DND-41 (cell line): ENCODE measurements at places on chromosomes 6 and 20.

DNA sequence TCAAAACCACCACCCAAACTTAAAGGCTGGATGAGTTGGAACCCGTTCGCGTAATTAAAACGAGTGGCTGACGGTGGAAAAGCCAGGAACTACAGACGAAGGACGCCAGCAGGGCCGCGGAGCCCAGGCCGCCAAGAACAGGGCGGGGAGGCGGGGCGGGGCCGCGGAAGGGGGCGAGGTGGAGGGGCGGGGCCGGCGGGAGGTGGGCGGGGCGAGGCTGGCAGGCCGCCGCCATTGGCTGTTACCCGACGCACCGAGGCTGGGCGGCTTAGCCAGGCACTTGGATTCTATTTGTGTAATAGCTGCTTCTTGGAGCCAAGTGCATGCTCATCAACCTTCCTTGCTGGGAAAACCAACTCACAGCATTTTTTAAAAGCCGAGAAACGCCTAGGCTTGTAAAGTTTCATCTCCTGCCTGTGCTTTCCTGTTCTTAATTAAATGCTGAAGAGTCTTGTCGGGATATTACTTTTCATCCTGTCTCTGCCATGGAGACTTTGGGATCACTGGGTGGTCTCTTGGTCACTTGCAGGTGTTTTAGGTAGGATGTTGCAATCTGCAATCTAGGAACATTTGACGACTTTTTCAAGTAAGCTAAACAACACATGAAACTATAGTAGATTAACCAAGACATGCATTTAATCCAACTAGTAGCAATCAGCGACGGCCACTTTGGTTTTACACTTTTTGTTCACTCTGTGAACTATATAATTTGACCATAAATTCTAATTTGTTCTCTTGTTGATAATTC lies 245.0 kb downstream of the ARID1B start:
- peak; percentile 86 for DNase-seq

DNA sequence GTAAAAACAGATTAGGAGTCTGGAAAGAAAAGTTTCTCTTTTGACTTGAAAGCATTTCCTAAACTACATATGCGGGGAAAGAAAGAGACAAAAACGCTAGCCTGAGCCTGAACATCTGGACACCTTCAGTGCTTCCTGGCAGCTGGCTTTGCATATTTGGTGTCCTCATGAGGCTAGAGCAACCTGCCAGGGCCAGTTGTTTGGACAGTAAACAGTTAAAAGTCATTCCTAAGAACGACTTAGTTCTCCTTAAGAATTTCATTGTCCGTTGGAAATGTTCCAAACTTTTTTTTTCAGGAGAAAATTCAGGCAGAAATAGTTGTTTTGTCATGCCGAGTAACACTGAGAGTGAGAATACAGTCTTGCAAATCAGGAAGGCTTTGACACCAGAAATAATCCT lies 199.8 kb downstream of the SMOC2 start:
- DNase-seq = no peak

- DNase-seq = no peak
Observed at GRCh38 chr20:34293589-34293988, 9.6 kb downstream of the AHCY start.

- DNase-seq = no peak
Observed at GRCh38 chr6:150346346-150346745, 22.5 kb upstream of the IYD start.

GRCh38 chr20:17762873-17763557 lies 63.2 kb downstream of the BANF2 start:
- no peak for DNase-seq

DNA sequence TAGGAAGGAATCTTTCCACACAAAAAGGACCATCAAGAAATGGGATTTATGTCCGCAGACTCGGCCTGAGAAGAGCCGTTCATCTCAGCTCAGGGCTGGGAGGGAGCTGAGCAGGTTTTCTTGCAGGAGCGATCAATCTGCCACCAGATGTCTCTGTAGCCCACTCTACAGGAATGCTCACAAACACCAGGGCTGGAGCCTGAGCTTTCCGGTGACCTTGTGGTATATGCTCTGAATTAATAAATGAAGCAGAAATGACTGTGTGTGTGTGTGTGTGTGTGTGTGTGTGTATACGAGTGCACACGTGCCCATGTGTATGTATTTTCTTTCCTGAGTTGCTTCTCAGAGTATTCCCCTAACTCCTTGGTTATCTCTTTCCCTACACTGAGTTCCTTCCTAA lies 12.0 kb downstream of the CD83 start:
- peak; percentile 45 for DNase-seq

DNA sequence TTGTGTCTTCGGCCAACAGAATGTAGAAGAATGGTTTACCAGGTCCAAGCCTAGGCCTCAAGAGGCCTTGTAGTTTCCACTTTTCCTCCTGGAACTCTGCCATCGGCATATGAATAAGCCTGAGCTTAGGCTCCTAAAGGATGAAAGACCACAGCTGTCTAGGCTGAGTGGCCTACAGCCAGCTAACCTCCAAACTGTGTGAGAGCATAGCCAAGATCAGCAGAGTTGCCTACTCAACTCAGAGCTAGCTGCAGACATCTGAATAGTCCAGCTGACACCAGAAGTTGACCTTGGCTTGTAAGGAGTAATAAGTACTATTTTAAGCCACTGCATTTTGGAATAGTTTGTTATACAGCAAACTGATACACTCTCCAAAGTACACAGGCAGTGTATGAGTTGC lies 52.6 kb upstream of the SMIM29 start:
- no peak for DNase-seq

DNA sequence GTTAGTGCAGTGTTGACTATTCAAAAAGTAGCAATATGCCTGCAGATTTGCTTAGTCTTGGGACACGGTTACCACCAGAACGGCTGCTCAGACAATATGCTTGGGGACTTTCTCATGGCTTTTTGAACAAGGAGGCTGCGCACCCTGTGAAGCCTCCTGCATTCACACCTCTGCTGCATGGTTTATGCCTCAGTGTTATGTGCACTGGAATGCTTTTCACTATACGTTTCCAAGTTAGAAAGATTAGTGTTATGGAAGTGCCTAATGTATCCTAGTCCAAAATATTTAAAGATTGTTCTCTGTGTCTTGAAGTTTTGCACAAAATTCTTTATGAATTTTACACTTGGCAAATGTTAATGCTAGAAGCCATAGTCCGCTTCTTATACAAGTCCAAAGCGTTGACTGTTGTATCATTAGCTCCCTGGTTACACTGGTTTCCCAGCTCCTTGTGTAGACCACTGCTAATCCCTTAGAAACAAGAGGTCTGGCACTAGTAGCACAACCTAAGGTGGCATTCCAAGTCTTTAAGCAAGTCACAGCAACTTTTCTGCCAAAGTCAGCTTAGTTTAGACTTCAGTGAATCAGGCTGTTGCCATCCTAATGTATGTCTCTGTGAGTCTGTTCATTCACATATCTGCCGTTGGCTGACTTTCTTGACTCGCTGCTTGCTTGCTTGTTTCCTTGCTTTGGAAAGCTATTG lies 26.3 kb upstream of the SLC22A1 start:
- no peak for DNase-seq

DNA sequence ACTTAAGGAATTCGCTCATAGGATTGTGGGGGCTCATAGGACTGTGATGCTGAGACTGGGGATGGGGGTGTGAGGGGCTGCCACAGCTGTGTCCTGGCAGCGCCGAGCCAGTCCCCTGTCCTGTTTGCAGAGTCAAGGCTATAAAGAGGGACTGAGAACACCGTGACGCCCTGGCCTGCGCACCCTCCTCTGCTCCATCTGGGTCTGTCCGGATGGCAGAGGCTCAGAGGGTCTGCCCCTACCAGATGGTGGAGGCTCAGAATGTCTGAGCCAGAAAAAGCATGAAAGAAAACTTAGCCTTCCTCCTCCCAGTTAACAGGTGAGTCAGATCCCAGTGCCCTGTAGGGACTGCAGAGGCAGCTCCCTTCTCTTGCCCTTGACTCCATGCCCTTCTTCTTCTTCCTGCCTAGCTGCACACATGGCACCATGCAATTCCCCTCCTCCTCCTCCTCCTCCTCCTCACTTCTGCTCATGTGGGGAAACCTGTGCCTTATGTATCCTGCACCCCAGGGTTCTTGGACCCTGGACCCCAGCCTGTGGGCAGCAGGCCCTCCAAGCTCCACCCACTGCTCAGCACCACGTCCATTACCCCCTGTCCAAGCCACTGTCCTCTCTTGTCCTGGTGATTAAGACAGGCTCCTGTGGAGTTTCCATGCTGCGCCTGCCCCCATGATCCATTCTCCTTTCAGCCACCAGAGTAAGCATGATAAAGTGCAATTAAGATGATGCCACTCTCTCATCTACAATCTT lies 410.0 kb upstream of the SULF2 start:
- no peak for DNase-seq

GRCh38 chr6:117326396-117326795 lies 61.0 kb downstream of the VGLL2 start:
- no peak for DNase-seq

DNA sequence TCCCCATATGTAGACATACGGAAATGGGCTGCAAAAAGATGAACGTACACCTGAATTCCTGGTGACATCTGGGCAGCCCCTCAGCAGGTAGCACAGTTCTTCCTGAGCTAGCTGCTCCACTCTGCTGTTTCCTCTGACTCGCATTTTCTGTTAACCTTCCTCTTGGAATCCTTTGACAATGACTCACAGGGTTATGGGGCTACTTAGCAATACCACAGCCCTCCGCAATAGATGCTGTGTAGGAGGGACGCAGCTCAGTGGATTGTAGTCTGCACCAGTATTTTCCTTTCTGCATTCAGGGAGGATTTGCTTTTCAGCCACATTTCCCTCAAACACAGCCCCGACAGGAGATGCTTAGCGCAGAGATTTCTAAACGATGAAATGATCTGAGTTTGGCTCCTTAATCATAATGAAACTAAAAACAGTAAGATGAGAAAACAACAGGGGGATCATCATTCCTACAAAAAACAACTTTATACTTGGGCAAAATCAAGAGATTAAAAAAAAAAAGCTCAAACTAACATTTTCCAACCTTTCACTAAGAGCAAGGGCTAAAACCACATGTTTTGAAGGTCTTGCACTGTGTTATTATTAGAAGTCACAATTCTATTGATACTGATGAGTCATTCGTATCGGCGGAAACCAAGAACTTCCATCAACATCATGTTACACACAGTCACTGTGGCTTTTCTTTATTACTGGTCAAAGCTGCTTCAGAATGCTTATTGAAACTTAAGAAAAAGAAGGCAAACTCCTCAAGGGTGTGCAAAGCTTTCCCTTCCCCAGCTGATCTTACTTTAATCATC lies 12.2 kb downstream of the BACH2 start:
- no peak for DNase-seq

- no peak for DNase-seq
Observed at GRCh38 chr6:11025921-11026635, 18.0 kb downstream of the ELOVL2 start.

GRCh38 chr20:57272883-57273535 lies 6.6 kb upstream of the BMP7 start:
- no peak for DNase-seq

GRCh38 chr6:7201732-7202541 lies 94.2 kb downstream of the RREB1 start:
- no peak for DNase-seq

DNA sequence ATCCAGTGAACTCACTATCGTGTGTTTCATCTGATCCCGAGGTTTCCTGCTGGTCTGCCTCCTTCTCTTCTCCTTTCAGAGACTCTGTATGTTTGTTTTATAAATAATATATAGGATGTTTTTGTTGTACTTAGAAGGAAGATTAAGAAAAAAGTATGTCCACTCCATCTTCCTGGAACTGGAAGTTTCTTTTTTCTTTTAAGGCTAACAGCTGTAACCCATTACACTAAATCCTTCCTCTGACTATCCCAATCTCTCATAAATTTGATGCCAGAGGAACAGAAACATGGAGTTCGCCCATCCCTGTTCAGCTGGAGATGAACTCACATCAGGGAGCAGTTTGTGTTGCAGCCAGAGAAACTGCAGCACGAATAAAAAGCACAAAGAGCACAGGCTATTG lies 20.7 kb downstream of the RIPK1 start:
- DNase-seq = no peak

DNA sequence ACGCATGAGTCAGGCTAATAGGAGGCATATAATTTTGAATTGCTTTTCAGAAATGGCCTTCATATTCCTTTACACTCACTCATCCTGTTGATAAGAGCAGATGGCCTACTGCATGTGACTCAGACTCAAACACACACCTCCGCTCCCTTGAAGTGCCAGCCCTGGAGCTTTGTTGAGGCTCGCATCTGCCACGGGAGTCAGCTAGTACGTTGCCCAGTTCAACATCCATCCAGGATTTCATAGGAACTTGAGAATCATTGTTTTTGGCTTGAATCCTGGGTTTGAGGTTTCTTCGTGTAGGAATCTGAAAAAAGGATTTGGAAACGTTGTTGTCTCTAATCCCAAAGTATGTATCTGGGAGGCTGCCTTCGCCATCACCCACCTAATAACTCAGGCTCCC lies 87.4 kb upstream of the JAG1 start:
- no peak for DNase-seq

DNA sequence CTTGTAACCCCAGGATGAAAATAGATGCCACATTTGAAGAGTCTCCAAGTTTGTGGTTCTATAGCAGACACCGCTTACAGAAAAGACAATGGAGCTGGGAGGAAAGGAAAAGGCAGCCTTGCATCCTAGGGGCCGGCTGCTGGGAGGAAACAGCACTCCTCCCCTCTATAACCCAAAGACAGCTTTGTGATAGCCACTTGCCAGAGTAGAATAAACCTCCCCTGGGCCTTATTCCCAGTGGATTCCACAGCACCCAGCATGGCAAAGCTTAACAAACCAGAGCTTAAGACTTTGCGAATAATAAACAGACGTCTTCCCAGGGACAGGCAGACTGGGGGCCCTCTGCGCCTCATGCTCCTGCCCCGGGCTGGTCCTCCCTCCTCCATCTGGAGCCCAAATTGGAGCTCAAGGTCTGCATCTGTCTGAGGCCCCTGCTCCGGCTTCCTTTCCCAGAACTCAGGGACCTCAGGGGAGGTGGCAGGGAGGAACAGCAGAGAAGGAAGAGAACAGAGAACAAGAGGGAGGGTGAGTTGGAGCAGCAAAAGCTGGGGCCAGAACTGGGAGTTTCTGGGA lies 8.8 kb upstream of the TAF8 start:
- no peak for DNase-seq

GRCh38 chr6:168619560-168620314 lies 178.8 kb downstream of the SMOC2 start:
- no peak for DNase-seq

DNA sequence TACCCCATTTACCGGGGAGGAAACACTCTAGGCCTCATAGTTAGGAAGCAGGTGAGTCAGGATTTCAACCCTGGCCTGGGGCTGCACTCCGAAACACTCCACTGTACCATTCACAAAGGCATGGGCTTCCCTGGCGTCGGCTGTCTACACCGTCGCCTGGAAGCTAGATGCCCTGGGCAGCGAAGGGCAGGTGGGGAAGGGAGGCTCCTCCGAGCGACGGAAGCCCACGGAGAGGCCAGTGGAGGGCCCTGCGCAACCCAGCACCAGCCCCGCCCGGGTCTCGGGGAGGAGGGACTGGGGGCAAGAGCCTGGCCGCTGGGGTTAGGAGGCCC lies 16.1 kb downstream of the SDCBP2 start:
- no peak for DNase-seq

GRCh38 chr6:68247782-68248181 lies 387.3 kb upstream of the ADGRB3 start:
- no peak for DNase-seq

GRCh38 chr6:21000331-21000801 lies 466.1 kb downstream of the CDKAL1 start:
- DNase-seq = no peak
